Mammary epithelial cell (primary cell): ENCODE measurements at places on chromosomes 4 and X. TPM values are rescaled to one million over a fixed set of nuclear protein-coding genes. Genes with fewer than 3 reads are reported as not detected.

Gene PCDH18
- 0.01 TPM for polyA plus RNA-seq

Gene UGT2B10
- not detected for polyA plus RNA-seq

Gene RPA4
- 0.08 TPM for polyA plus RNA-seq

Gene TAF7L
- polyA plus RNA-seq, result not detected

Gene TMPRSS11B
- polyA plus RNA-seq, result not detected

Gene GTPBP6
- 30.4 TPM for polyA plus RNA-seq

Gene CCDC120
- 12.6 TPM for polyA plus RNA-seq

Gene STOX2
- polyA plus RNA-seq, result 1.8 TPM

Gene PAGE5
- not detected for polyA plus RNA-seq

DNA sequence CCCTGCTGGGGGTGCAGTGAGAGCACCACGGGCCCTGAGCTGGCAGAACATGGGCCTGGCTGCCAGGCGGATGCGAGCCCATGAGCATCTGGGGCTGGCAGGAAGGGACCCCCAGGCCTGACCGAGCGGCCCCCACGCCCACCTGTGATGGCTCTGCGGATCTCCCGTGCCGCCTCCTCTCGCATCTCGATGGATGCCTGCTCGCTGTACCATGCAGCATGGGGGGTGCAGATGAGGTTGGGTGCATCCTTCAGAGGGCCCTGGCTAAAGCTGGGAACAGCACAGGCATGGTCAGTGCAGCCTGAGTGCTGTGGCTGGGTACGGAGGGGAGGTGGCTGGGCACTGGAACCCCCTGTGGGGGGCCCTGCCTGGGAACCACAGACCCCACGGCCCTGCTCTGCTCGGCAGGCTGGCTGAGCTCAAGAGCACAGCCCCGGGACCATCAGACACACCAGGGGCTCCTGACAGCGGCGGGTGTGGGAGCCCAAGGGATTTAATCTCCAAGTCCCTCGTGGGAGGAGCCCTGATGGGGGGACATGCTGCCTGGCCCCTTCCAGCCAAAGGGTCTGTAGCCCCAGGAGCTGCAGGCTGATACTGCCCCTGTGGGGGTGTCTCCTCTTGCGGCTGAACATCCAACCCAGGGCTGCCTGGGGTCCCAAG, 35.5 kb downstream of the CTBP1 start:
- no peak for DNase-seq

- no peak for DNase-seq
Measured at GRCh38 chr4:72449705-72450104, 119.3 kb downstream of the ADAMTS3 start.

DNA sequence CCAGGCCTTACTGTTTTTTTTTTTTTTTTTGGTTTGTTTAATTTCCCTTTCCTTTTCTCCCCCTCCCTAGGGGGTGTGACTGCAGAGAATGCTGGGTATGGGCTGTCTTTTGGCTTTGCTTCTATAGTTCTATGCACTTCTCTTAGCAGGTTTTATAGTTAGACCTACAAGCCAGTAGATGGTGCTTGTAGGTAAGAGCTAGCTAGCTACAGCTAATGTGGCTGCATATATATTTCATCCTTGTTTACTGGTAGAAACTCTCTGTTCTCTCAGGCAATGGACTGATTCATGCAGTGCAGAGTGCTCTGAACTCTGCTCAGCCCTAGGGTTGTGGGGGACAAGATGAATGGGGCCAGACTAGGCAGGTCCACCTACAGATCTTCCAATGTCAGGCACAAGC, 246.4 kb downstream of the SH2D1A start:
- no peak for DNase-seq

DNA sequence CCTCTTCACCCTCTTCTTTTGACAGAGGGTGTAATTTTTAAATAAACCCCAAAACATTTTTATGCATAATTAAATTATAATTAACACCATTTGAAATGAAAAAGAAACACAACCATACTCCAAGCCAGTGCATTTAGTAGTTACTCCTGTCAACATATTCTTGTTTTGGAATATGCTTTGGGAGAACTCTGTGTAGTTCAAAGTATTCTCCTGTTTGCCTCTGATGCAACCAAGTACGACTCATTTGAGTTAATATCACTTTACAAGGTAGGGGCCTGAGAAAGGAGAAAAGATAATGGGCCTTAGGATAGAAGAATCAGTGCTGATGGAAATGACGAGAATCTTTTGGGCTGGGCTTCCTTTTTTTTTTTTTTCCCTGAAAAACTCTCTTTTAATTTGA, 2.7 kb downstream of the PTPN13 start:
- DNase-seq, result peak; percentile 61

GRCh38 chr4:73855406-73855805, 2.3 kb downstream of the PF4V1 start:
- DNase-seq, result no peak

DNA sequence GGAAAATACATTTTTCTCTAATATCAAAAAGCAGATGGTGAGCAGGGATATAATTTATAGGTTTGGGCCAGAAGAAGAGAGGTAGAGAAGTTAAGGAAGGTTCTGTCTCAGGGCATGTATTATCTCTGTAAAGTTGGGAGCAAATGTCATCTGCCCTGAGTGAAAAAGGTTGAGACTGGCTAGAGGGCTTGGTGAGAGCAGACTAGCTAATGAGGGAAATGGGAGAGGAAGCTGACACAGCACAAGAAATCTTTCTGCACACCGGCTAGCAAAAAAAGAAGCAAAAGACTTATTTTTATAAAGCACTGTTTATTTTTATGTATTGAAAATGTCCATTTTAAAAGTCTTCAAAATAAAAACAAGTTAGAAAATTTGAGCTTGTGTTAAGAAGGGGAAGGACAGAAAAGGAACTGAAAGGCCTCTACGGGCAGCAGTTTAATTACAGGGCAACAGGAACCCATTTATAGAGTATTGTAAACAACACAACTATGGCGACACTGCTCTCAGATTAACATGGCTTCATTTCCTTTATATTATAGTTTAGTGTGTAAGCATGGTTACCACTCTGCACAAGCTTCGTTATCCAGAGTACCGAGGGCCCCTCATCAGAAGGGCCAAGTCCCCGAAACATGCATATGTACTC, 17.4 kb downstream of the CD40LG start:
- no peak for DNase-seq

DNA sequence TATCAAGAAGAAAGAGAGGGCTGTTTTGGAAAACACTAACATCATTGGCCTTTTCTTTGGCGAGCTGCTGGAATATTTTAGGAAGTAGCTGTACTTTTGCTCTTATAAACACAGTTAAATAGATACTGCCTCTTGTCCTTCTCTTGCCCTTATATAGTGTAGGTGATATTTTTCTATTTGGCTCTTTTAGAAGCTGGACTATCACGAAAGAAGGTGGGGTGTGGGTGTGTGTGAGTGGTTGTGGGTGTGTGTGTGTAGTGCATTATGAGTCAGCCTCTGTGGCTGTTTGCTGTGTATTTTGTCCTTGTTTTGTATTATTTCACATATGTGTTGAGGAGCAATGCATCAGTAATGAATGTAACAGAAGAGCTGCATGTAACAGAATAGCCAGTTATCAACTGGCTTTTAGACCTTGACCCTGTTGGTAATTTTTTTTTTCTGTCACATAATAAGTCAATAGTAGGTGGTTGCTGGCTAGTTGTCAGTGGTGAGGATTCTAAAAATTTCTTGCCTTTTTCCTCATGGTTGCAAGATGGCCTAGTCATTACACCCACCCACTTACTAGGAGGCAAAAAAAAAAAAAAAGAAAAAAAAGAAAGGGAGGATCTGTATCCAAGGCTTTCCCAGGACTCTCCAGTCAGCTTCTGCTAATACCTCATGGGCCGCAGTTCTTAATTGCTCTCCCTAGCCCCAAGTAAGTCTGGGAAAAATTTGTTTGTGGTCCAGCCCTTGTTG, 23.8 kb downstream of the ARHGAP10 start:
- peak; percentile 17 for DNase-seq

GRCh38 chr4:129176864-129177263, 80.9 kb downstream of the C4orf33 start:
- DNase-seq, result no peak

- no peak for DNase-seq
Measured at GRCh38 chrX:110568441-110568840, 209.8 kb downstream of the RTL9 start.

GRCh38 chrX:134388161-134389109, 71.5 kb upstream of the HPRT1 start:
- no peak for DNase-seq

DNA sequence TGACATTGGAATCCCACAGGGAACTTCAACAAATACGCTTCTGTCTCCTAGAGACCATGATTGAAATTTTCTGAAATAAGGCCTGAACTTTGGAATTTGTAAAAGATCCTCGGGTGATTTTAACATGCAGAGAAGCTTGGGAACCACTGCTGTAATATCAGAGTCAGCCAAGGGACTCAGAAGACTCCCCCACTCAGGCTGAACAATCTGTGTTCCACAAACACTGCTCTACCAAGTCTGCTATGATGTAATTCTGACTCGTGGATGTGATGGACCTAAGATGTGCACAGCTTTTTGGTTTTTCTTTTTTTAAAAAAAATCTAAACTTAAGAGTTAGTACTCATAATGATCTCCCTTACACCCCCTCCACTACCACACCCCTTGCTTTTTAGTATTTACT, 26.0 kb downstream of the LRP2BP start:
- DNase-seq, result no peak

DNA sequence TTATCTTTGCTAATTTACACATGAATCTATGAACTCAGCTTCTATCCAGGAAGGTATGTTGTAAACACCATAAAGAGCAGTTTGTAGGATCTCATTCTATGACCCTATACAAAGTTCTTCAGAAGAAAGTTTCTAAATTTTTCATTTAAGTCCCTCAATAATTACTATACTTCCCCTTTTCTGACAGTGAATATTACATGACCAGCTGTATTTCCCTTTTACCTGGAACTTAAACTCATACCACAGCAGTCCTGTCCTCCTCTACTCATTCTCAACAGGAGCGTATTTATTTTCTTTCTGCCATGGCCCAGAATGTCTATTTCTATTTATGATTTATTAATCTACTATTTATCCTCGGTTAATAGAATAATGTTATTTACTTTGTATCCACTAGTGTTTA, 15.8 kb downstream of the RASGEF1B start:
- DNase-seq, result no peak

GRCh38 chrX:32745323-32745722, 466.0 kb downstream of the DMD start:
- no peak for DNase-seq

DNA sequence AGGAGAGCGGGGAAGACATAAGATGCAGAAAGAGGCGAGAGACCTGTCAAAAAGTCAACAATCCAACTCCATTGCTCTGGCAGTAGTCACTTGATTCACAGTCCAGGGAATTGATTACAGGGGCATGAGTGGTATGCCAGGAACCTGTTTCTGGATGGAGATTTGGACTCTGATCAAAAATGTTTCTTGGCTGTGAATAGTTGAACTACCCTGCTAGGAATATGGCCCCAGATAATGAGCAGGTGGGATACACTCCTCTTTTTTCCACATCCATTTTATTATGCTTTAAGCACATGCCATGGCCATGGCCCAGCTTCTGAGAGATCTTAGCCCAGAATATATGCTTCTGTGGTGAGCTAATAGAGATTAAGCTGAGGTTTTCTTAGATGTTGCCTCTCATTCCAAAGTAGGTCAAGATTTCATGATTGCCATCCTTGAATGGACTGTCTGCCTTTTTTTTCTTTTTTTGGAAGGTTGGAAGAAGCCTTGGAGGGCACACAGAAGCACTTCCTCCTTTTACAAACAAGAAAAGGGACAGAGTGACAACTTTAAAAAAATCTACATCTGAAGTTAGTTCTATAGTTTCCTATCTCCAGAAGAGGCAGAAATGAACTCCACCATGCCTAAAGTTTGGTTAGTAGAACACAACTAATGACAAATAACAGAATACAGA, 121.9 kb downstream of the KIT start:
- DNase-seq, result no peak

DNA sequence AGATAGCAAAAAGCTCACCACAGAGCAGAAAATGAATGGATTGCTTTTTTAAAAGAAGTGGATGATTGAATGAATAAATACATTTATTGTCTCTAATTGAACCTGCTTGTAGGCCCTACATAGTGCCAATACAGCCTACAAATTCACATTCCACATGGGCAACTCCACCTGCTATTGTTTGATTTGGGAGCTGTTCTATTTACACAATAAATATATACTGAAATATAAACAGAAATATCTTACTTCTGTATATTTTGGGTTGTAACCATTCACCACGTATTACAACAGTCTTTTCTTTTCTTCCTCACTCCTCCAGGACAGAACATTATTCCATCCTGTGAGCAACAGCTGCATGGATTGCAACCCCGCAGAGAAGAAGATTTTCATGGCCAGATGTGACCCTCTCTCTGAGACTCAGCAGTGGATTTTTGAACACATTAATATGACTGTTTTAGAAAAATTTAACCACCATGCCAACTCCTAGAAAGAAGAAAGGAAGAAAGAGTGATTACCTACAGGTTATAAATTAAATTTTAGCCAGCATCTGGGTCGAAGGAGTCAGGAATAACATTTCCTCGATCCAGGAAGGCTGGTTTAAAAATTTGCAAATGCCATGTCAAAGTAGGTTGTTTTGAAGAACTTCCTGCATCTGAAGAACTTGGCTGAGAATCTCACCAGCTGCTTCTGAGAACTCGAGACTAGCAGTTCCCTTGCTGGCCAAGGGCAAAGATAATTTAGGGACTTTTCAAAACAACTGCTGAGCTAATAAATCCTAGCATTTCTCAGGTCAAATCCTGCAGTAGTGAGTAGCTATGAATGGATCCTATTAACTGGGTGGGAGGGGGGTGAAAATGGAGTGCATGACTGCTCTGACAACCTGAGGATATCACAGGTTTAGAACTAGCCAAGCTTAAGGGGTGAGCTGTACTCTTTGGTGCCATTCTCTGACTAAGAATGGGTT, 128.7 kb upstream of the GALNT7 start:
- no peak for DNase-seq

DNA sequence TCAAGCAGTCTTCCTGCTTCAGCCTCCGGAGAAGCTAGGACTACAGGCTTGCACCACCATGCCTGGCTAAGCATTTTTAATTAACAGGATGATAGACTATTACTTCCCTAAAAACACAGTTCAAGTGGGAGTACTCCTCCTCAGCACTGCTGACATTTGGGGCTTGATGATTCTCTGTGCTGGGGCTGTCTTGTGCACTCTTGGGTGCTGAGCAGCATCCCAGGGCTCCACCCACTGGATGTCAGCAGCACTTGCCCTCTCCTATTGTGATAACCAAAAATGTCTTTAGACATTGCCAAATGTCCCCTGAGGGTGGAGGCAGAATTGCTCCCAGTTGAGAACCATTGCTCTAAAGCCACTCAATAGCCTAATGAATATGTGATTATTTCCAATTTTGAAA, 60.4 kb downstream of the CLCN4 start:
- DNase-seq, result no peak
